NCI-H345 (cell line): ENCODE measurements at places on chromosomes 16 and 17.

- no peak for DNase-seq
Observed at GRCh38 chr17:13995856-13996271, 73.4 kb upstream of the COX10 start.

DNA sequence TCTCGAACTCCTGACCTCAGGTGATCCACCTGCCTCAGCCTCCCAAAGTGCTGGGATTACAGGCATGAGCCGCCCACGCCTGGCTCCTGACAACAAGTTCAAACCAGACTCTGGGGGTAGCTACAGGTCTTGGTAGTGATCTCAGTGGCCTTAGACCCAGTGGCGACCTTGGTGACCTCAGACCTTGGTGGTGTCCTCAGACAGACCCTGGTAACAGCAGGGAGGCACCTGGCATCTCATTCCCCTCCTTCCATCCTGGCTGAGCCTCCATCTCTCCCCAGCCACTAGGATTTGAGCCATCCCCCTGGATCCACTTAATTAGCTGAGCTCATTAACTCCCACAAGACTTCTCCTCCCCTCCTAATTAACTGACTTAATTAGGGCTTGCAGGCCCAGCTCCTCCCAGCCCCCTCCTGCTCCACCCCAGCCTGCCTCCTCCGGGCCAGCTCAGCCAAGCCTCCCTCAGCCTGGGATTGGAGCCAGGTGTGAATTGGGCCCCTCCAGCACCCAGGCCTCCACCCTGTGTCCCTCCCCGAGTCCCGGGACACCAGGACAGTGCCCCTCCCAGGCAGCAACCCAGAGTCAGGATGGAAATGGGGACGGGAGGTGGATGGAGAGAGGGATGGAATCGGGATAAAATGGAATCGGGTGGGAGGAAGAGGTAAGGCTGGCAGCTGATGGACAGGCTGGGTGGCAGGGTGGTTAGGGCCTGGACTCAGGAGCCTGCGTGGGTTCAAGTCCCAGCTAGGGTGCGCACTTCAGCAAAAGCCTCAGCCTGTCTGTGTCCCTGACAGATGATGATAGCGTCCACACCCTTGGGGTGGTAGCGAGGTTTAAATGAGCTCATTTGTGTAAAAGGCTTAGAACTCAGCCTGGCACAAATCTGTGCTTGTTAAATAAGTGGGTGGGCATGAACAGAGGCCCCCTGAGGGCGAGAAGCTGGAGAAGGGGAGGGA, 11.2 kb upstream of the SBK1 start:
- DNase-seq, result no peak

- DNase-seq, result no peak
Observed at GRCh38 chr17:80780381-80781198, 211.1 kb upstream of the CHMP6 start.

DNA sequence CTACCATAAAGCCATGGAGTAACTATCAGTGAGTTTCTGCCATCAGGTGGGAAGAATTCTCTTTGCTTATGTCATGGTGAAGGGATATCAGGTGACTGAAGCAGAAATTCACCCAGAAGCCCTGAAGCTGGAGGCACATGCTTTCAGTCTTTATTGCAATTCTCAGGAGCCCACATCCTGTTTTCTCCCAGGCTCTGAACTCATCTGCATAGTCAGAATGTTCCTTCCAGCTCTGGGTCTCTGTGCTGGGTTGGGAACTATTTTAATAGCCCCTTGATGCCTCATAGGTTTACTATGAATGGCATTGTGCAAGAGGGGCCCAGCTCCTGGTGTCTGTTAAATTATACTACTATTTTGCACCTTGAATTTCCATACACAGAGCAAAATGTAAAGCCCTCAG, 198.4 kb upstream of the SOX9 start:
- no peak for DNase-seq

DNA sequence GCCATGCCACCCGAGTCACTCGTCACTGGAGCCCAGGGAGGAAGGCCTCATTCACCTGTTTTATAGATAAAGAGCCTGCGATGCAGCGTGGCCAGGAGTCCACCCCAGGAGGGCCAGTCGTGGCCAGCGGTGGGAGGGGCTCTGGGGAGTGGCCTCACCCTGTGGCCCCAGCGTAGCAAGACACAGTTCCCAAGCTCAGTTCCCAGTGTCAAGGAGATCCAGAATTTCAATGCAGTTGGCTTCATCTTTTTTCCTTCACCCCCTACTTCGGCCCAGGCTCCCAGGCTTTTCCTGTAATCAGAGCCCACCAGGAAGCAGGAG, 84.0 kb downstream of the ABR start:
- no peak for DNase-seq

GRCh38 chr17:28524476-28525424, 18.6 kb downstream of the FOXN1 start:
- no peak for DNase-seq

DNA sequence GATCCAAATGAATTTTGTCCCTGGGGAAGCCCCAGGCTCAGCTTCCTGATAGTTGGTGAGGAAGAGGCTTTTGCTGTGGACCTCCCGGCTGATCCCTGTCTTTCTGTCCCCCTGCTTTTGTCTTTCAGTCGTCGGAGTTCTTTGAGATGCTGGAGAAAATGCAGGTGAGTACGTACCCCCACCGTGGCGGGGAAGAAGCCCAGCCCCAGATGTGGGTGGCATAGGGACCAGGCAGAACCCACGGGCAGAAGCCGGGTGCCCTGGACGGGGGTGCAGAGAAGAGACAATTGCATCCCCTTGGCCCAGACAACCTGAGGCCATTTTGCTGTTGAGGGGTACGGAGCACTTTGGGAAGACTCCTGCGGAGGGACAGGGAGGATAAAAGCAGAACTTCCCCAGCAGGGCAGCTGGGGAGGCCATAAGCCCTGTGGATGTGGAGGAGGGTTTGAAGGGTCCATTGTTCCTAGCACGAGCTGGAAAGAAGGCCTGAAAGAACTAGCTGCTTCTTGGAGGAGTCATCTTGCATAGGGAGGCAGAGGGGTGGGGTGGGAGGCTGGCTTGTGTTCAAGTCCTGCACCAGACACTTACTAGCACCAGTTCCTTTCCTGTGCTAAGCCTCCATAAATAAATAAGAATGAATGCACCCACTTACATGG, 105.6 kb downstream of the OR1D5 start:
- DNase-seq, result no peak

GRCh38 chr16:73066927-73067670, 19.2 kb upstream of the ZFHX3 start:
- no peak for DNase-seq

- DNase-seq, result peak; percentile 8
Observed at GRCh38 chr17:63442549-63443035, 3.5 kb downstream of the CYB561 start.

DNA sequence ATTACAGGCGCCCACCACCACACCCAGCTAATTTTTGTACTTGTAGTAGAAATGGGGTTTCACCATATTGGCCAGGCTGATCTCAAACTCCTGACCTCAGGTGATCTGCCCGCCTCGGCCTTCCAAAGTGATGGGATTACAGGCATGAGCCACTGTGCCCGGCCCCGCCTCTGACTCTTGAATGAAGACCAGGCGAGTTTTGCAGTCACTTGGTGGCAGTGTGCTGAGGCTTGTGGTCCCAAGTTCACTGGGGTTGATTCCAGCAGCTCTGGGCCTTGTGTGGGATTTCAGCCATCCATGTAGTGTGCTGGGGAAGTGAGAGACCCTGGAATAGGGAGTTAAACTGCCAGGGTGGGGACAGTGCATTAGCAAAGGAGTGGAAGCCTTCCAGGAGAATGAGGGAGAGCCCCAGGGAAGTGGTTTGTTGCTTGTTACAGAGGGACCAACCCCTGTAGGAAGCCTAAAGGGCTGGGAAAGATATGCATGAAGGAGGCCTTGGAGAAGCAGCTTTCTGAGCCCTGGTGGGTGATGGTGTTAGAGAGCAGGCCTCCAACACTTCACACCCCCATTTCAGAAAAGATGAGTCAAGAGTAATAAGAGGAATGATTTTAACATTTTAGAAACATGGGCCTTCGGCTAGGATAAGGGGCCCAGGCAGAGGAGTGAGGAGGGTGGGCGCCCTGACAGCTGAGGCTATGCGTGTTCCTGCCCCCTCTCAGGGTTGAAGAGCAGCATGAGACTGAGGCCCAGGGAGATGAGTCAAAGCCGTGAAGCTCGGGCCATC, 14.5 kb downstream of the PSKH1 start:
- DNase-seq, result no peak

GRCh38 chr17:63925615-63926014, 6.5 kb downstream of the CD79B start:
- no peak for DNase-seq

- no peak for DNase-seq
Observed at GRCh38 chr17:59405944-59406705, 74.7 kb downstream of the YPEL2 start.

GRCh38 chr17:83007504-83008185, 71.8 kb upstream of the METRNL start:
- peak; percentile 88 for DNase-seq

DNA sequence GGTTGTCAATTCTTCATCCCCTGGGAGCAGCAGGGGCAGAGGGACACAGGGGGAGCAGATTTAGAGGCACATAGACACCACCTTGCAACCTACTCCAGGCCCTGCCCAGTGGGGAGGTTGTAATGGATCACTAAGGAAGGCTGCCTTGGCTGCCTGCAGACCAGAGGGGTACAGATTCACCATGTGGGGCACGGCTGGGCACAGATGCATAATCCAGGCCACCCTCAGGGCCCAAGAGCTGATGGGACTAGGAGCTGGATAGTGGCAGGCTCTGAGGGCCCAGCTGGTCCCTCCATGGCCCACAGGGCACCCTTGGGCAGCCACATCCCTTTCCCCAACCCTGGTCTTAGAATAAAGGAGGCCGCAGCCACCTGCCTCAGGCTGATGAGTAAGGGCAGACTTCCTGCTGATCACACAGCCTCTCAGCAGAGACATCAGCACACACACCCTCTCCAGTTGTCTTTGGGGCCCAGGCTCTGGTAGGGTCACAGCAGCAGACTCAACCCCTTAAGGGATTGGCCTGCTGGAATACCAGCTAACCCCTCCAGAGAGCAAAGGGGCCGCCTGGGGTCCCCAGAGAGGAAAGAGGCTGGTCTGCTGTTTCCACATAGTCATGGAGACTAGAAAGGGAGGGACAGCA, 224.9 kb downstream of the GSG1L start:
- no peak for DNase-seq

GRCh38 chr16:27365142-27366089, 36.6 kb upstream of the IL21R start:
- no peak for DNase-seq

GRCh38 chr17:44280392-44280937, 12.5 kb upstream of the SLC4A1 start:
- DNase-seq, result no peak

GRCh38 chr16:31708348-31708747, 165.3 kb upstream of the ZNF267 start:
- DNase-seq, result no peak

DNA sequence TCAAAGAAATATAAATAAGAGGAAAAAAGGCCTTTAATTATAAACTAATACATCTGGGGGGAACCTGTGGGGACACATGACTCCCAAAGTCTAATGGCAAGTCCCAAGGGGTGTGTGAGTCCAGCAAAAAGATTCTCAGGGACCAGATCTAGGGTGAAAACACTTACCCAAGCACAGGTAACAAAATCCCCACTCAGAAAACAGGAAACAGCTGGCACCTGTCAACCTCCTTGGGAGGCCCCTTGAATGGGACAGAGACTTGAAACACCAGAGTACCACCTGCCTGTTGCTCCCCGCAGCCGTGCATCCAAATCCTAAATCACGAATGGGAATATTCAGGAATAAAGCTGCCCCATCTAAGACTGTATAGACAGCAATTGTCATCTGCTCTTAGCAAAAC, 461.2 kb upstream of the CDH5 start:
- peak; percentile 55 for DNase-seq

DNA sequence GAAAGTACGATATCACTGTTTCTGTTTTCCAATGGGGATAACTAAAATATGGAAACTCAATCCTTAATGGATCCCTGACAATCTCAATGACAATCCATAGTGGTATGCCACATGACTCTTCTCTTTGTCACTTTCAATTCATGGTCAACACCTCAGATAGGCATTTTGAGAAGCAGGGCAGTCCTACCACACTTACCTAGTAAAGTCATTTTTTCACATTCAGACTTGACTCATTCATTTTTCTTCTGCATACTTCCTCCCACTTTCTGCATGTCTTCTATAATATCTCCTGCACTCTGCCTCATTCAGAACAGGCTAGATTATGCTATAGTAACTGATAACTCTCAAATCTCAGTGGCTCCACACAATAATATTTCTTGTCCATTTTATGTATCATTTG, 117.5 kb downstream of the FTO start:
- no peak for DNase-seq

DNA sequence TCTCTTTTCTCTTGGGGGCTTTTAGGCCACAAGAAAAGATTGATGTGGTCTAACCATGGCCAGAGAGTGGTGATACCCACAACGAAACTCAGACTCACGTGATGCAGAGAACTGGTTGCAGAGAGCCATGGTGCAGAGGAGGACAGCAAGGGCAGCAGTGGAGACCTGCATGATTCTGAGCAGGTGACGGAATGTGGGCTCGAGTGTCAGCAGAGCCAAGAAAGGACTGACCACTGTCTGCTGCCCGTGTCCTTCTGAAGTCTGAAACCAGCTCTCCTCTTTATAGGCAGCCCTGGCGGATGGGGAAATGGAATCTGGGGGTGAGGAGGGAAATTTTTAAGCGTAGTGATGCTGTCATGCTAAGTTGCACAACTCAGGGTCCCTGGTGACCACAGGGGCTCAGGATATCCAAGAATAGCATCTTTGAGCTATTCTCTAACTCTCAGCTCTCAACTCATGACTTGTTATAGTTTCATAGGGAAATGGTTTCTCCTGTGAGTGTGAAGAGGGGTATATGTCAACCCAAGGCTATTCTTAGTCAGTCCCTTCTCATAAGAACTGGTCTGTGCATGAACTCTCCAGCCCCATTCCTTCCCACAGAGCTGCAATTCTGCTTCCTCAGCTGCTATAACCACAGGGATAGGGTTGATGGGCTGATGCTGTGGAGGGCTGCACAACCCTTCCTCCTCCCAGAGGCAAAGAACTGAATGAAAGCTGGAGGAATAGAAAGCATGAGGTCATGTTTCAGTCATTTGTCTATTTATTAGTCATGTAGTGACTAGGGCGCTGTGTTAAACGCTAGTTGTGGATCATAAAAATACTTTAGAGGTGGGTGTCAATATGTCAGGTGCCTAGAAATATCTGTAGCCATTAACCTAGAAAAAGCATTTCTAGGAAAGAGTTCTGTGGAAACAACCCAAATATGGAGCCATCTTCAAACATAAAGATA, at the start of gene CCL3:
TSS of gene CCL3 (minus strand) at position 256 of the 949 bp plus-strand sequence. CDS start at position 171, 85 bp downstream.
- no peak for DNase-seq

DNA sequence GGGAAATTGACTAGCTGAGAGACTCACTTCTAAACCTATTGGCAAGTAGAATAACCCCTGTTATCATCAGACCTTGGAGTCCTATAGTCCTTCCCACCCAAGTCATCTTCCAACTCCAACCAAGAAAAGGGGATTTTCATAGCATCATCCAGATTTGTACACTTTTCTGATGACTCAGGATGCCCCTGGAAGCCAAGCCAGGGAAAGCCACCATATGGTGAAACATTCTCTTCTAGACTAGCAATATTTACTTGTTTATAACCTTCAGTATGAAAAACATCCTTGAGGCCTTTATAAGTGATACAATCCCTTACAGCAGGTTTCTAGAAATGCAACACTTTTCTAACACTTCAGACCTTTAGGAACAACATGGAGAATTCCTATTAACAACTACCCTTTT, 618.8 kb upstream of the CDH11 start:
- DNase-seq, result no peak
